ENCODE measurements at places on chromosomes 1 and 21.

DNA sequence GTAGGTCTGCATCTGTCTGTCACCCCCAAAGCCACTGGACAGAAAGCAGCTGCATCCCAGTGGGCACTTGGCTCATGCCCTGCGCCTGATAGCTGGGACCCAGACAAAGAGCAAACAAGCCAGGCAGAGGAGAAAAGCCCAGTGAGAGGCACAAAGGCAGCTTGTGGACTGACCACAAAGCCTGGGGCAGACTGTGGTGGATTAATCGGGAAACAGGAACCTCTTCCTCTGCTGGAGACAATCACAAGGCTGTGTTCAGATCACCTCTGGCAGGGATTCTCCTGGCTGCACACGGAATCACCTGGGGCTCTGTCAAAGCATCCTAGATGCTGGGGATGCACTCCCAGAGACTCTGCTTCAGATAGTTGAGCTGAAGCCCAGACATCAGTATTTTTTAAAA is 15.2 kb upstream of the GJB5 start:
- DNase-seq: no peak

GRCh38 chr21:45347712-45348499 is 57.1 kb upstream of the COL18A1 start:
- no peak for DNase-seq

- no peak for DNase-seq
These were observed 139.5 kb downstream of the GLIS1 start for GRCh38 chr1:53599481-53599880.

- no peak for DNase-seq
These were observed 259.8 kb downstream of the LMO4 start for GRCh38 chr1:87588495-87588894.

- peak; percentile 40 for DNase-seq
These were observed 33.4 kb downstream of the QSOX1 start for GRCh38 chr1:180188091-180188506.

DNA sequence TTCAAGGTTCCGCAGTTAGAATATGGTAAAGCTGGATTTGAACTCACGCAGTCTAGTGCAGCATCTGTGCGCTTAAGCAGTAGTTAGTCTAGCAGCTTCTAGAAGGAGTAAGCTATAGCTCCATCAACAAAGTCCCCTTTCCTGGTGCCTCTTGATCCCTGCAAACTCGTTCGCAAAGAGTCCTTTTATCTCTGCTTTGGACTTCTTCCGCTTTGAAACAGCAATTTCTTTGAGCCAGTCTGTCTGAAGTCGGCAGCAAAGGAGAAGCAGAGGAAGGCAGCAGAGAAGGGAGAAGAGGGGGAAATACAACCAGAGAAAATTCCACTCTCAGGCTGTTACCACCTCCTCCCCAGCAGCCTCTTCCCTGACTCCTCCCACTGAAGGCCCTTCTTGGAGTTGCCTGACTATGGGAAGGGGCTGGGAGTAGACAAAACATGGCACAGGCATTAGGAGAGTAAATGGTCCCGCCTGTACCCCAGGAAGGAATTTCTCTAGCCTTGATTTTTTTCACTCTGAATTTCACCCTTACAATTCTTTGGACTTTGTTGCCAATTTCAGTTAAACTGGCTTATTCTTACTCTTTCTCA is 25.9 kb downstream of the HSD3B2 start:
- DNase-seq: no peak

DNA sequence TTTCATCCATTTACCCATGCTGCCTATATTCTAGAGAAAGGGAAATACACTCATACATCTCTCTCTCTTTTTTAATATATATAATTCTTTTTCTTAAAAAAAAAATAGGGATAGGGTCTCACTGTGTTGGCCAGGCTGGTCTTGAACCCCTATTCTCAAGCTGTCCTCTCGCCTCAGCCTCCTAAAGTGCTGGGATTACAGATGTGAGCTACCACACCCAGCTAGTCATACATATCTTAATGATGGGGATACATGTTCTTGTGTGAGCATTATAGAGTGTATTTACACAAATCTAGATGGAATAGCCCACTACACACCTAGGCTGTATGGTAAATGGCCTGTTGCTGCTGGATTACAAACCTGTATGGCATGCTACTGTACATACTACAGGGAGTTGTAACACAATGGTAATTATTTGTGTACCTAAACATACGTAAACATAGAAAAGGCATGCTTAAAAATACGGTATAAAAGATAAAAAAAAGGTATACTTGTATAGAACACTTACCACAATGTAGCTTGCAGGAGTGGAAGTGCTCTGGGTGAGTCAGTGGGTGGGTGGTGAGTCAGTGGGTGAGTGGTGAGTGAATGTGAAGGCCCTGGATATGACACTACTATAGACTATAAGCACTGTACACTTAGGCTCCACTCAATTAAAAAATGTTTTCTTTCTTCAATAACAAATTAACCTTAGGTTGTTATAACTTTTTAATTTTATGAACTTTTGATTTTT is 72.9 kb downstream of the IVNS1ABP start:
- no peak for DNase-seq

GRCh38 chr1:15455522-15455921 is 1.0 kb upstream of the CELA2A start:
- DNase-seq: no peak

GRCh38 chr1:18037651-18038050 is 69.9 kb upstream of the IGSF21 start:
- no peak for DNase-seq

- DNase-seq: no peak
These were observed 410.1 kb upstream of the PLXNA2 start for GRCh38 chr1:208654241-208654640.

- DNase-seq: no peak
These were observed 29.4 kb downstream of the MIER1 start for GRCh38 chr1:66954208-66954607.

GRCh38 chr1:10680487-10680886 is 116.0 kb downstream of the CASZ1 start:
- DNase-seq: no peak

DNA sequence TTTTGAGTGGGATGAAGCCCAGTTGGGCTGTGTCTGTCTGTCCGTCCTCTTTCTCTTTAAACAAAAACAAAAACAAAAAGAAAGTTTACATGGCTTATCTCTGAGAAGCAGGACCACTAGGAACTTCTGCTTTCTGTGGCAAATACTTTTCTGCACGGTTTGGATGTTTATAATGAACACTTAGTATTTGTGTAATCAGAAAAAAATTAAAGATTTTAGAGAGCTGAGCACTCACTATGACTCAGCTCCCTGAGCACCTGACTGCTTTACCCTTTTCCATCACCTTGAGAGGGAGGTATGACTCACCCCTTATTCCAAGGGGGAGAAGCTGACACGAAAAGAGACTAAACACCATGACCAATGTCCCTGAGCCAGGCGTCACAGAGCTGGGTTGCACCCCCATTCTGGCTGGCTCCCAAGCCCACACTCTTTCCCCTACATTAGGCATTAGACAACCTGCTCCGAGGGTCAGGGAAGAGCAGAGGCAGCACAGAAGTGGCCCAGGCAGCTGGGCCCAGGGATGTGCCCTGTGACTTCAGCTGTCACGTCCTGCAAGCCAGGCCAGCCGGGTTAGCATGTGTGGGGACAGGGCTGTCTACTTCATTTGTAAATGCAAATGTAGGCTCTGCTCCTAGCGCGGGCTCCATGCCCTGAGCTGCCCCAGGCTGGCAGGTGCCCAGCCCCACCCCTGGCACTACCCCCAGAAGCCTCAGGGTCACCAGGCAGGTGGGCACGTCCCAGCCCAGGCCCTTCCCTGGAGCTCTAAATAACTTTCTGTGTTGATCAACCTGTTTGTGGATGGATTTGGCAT is 30.4 kb downstream of the RAP1GAP start:
- peak; percentile 32 for DNase-seq

GRCh38 chr21:22355949-22356348 is 1357.7 kb downstream of the NCAM2 start:
- DNase-seq: no peak

GRCh38 chr1:202247837-202248795 is 54.5 kb downstream of the LGR6 start:
- DNase-seq: peak; percentile 89

- no peak for DNase-seq
These were observed 627.4 kb upstream of the NR5A2 start for GRCh38 chr1:199399996-199400724.

DNA sequence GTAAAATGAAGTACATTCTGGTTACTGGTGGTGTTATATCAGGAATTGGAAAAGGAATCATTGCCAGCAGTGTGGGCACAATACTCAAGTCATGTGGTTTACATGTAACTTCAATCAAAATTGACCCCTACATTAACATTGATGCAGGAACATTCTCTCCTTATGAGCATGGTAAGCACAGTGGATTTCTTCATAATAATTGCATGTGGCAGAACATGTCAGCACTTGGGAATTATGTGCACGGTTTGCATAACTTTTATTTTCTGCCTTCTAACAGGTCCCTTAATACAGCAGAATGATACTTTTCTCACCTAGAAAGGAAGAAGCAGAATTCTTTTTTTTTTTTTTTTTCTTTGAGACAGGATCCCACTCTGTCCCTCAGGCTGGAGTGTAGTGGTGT is 3.8 kb downstream of the CTPS1 start:
- no peak for DNase-seq

GRCh38 chr1:6585081-6585722 is 5.4 kb downstream of the ZBTB48 start:
- no peak for DNase-seq

- DNase-seq: no peak
These were observed 1453.2 kb downstream of the PLA2G4A start for GRCh38 chr1:188281921-188282320.

- DNase-seq: peak; percentile 67
These were observed 123.2 kb downstream of the DMRTB1 start for GRCh38 chr1:53582211-53583020.

GRCh38 chr1:115830963-115831362 is 10.0 kb downstream of the NHLH2 start:
- no peak for DNase-seq

DNA sequence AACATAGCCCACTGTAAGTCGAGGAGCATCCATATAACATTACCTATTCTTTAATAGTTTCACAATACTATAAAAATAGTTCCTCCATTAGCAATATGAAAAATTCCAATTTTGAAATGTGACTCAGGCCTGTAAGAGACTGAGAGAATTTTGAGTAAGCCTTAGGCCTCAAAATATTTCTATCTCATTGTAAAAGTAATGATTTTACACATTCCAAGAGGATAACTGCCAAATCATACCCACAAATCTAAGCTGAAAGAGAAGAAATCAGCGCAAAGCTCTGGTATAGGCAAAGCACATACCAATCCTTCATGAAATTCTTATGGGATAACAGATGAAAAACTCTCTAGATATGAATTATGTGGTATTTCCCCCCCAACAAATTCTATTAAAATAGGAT is 144.1 kb downstream of the CDC42BPA start:
- DNase-seq: no peak

GRCh38 chr1:184032930-184033418 is 4.6 kb downstream of the COLGALT2 start:
- DNase-seq: no peak

DNA sequence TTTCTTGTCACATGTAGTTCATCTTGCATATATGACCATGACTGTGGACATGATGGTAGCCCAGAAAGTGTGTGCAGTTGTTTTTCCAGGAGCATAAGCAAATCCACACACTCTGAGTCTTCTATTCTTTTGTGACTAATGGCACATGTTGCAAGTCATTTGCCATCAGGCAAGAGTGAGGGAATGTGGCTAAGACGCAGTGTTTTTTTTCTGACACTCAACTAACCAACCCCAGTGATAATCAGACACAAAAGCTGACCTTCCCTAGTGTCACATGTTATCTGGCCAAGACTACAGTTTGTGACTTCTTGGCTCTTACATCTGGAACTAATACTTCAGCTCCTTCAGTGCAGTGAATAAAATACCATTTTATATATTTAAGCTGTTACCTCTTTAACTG is 108.8 kb downstream of the ITSN1 start:
- DNase-seq: no peak

- peak; percentile 87 for DNase-seq
These were observed at the start of gene PEX19 for GRCh38 chr1:160284782-160285344. TSS of gene PEX19 (minus strand) at chr1:160285133. CDS start at chr1:160285124, 9 bp downstream.

- peak; percentile 14 for DNase-seq
These were observed 8.7 kb upstream of the MDM4 start for GRCh38 chr1:204507317-204508105.

DNA sequence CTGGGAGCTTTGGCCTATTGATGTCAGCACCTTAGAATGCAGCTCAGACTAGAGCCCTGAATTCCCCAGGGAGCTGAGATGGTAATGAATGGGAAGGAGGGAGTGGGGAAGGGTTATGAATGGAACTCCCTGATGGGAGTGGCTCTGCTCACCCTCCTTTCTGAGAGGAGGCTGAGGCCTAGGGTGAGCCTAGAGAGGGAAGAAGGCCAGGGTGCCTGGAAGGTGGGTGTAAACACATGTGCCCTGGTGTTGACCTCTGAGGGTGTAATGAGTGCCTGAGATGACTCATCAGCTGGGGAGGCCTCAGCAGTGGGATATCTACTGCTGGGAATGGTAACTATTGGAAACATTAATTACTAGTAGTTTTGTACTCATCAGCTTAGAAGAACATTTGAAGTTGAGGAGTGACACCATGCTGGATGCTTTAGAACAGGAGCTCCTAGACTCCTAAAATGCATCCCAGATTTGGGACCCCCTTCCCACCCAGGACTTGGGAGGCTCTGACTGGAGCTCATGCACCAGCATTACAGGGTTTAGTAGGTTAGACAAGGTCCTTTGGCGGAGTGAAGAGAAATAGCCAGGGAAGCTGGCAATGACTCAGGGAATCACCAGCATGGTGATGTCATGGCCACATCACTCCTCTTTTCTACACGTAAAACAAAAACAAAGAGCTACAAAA is 16.0 kb upstream of the PIGV start:
- no peak for DNase-seq

- DNase-seq: no peak
These were observed 19.7 kb upstream of the MX1 start for GRCh38 chr21:41406340-41406739.

DNA sequence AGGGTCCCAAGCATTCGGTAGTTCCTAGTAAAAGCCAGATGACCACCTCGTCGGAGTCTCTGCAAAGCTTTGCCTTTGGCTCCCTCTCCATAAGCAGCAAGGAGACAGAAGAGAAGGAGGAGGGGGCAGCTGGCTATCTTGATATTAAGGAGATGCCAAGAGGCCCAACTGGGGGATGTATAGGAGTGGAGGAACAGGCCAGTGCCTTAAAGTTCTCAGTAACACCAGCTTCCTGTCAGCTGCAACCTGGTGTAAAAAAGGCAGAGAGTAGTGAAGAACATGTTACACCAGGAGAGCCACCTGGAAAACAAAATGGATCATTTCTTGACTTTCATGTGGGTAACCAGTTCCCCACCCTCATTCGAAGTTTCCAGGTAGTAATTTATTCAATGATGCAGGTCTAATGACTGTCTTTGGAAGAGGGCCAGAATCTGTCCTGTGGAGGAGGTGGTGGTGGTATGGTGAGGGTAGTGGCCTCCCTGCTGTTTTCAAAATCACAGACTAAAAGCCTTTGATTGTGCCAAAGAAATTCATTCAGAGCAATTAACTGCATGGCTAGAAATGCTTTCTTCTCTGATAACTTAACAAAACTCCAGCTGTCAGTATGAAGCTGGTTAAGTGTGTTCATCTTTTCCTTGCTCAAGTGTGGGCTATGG is 27.3 kb downstream of the TMEM200B start:
- DNase-seq: peak; percentile 50

- peak; percentile 36 for DNase-seq
These were observed 535.8 kb upstream of the DAB1 start for GRCh38 chr1:57959531-57960241.

- no peak for DNase-seq
These were observed 802.1 kb downstream of the PLA2G4A start for GRCh38 chr1:187630653-187631380.
